ENCODE measurements at places on chromosomes 3 and 15.

DNA sequence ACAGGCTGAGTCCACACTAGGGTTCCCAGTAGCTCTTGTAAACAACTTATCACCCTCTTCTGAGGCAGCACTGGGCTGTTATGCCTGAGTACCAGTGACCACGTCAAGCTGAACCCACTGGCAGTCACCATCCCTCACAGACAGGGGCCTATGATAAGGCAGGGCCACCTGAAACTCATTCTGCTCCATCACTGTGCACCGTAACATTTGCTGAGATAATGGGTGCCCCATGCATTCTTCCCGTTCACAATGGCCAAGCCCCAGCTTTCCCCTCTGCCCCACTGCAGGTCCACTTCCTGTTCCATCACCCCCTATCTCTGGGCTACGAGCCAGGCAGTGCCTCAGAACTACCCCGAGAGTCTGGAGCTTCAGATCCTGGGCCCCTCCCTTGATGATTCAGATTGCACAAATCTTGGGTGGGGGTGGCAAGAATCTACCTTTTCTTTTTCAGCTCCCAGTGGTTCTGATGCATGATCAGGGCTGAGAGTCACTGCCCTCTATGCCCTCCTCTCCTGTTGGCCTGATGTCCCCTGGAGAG lies 158.0 kb downstream of the RAB11A start:
- DNase-seq: no peak

GRCh38 chr3:132231633-132232032 lies 85.6 kb upstream of the ACP3 start:
- DNase-seq: no peak

DNA sequence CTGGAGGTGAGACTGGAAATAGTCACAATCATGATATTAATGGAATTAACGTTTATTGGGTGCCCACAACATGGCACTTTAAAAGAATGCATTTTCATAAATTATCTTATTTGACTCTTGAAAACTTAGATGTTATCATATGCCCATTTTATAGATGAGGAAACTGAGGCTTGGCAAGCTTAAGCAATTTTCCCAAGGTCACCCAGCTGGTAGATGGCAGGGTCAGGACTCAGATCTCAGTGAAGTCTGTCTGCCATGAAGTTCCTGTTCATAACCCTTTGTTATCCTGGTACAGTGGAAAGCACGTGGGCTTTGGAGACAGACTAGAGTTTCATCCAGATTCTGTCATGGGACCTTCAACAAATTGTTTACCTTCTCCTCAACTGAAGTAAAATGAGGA lies 174.6 kb upstream of the NR2E3 start:
- no peak for DNase-seq

GRCh38 chr3:87218560-87218959 lies 8.5 kb upstream of the CHMP2B start:
- DNase-seq: no peak

- no peak for DNase-seq
Measured at GRCh38 chr15:71547011-71547410, 263.3 kb upstream of the NR2E3 start.

DNA sequence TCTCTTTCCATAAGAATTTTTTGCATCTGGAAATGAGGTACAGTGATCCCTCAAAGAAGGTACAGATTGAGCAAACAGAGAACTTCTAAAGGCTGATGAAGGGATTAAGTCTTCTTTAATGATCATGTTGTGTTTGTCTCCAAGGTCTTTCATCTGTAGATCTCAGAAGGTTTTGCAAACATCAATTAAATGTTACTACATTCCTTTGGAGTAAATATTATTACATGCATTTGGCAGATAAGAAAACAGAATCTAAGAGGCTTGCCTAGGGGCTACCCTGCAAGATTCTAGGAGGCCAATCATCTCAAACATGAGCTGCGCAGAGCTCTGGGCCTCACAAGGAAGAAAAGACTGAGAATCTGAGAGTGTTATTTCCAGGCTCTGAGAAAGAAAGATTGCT lies 70.9 kb upstream of the LPP start:
- DNase-seq: no peak

DNA sequence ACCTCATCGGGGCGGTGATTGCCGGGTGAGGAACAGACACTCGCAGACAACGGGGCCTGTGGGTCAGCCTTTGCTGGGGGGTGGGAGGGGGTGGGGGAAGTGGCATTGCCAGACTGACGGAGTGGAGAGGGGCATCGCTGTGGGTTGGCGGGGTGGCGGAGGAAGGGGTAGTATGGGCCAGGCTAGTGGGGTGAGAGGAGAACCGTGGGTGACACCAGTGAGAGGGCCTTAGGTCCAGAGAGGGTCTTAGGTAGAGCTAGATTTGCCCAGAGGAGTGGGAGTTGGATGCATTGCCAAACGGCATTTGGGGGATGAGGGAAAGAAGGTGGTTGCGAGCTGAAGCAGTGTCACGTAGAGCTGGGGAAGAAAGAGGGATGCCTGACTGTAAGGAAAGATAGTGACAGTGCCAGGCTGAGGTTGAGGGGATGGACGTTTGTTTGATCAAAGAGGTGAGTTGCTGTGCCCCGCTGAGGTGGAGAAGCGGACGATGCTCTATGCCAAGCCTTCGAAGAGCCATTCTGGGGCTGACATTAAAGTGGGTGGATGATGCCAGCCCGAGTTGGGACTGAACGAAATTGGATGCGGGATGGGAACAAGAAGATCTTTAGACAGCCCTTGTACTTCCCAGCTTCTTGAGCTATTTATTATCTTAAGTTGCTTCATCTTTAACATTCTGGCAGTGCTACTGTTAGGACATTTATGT lies 572 bp downstream of the DNAJB11 start:
- no peak for DNase-seq

- DNase-seq: peak; percentile 53
Measured at GRCh38 chr3:15647611-15648167, 46.1 kb downstream of the BTD start.

DNA sequence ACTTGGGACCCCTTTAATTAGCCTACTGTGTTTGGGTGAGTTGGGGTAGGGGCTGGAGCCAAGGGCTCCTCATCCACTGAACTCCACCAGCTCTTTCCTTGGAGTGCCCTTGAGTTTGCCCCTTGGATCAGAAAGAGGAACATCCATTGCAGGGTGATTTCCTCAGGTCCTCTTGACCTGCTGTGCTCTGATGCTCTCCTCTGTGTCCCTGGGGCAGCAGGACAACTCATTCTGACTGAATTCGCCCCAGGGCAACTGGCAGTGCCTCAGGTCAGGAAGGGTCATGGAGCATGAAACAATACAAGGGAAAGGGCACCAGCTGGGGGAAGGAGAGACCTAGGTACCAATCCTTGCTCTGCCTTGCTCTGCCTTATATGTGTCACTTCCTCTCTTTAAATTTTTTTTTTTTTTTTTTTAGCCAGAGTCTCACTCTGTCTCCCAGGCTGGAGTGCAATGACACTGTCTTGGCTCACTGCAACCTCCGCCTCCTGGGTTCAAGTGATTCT lies 47.8 kb downstream of the BSN start:
- no peak for DNase-seq

DNA sequence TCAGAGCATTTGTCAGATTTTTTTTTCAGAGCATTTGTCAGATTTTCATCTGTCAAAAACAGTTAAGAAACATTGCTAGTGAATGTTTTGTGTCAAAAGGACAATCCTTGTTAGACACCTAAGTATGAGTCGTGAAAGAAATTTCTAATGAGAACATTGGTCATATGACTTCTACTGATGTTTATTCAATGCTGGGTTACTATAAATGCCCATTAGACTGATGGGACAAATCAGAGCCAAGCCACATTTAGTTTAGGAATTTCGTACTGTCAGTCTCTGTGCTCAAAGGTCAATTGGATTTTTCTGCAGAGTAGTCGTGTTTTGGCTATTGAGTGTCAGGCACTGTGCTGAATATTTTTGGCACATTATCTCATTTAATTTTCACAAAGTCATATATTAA lies 31.6 kb downstream of the TSC22D2 start:
- no peak for DNase-seq

DNA sequence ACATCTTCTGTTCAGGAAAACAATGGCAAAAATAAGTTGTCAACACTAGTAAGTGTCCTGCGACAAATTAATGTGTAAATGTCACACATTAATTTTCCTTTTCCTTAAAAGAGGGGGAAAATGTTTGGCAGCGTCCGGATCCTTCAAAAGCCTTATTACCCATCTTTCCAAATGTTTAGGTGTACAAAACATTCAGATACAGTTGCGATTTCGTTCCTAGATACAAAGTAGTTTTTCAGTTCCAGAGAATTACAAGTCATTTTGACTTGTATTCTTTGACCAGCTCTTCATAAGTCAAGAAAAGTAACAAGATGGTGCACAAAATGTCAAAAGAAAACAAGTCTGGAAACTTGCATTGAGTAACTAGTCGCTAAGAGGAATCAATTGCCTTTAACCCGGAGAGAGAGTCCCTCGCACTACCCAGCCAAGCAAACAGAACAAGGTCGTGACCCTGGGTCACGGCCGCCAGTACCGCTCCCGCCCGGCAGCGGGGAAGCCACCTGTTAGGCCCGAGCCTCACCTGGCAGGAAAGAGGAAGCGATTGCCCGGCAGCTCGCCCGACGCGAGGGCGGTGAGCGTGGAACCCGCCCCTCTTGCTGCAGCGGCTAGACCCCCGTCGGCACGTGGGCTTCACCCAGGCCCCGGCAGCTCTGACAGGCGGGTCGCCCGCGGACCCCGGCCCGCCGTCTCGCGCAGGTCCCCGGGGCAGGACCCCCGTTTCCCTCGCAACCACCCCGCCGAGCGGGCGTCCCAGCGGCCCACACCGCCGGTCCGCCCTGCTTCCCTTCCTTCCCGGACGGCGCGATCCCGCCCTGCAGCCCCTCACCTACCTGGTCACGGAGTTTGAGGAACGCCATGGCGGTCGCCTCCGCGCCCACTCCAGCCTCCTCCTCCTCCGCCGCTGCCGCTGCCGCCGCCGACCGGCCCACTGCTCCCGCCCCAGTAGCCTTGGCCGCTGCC lies 61.0 kb upstream of the ANKRD28 start:
- DNase-seq: peak; percentile 27

DNA sequence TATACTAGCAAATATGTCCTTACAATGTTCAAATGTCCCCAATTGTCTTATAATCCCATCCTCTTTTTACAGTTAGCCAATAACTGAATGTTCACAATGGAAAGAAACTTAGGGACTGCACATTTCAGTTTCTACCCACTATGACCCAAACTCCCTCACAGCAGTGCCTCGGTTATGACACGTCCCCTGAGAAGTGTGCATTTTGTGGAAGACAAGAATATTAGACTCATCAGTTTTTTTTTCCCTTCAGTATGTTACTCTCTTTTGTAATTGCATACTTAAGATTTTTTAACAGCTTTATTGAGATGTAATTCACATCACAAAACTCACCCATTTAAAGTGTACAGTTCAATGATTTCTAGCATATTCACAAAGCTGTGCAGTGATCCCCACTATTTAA lies 64.8 kb downstream of the IGF2BP2 start:
- no peak for DNase-seq

DNA sequence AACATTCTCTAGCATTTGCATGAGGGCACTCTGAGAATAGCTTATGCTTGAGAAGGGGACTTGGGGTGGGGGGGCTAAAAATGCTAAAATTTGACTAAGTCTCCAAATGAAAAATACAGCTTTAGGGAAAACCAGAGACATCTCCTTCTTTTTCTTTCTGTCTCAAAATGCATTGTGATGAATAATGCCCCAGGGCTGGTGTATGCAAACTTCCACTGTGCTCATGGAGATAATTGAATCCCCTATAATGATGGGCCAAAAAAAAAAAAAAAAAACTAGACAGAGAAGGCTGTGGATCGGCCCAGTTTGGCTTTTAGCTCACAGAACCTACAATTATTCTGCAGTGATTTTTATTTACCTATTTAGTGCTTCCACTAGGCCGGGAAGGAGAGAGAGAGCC lies 147.9 kb upstream of the RORA start:
- DNase-seq: no peak

GRCh38 chr3:167887096-167887495 lies 151.6 kb downstream of the SERPINI1 start:
- no peak for DNase-seq

- no peak for DNase-seq
Measured at GRCh38 chr15:57376696-57377477, 582 bp downstream of the CGNL1 start.

DNA sequence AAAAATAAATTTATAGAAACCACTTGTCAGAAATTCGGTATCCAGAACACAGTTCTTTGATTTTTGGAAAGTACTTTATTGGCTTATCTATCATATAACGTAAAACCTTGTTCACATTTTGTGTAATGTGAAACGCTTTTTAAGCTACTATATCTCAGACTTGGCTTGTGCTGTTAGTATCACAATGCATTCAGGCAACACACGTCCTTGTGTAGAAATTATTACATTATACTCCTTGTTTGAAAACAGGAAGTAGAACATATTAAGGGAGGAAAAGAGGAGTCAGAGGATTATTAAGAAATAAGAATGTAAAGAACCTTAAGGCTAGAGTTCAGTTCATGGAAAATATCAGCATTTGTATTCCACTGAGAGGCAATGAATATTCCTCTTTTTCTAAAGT lies 1.6 kb downstream of the DNAJC13 start:
- no peak for DNase-seq

DNA sequence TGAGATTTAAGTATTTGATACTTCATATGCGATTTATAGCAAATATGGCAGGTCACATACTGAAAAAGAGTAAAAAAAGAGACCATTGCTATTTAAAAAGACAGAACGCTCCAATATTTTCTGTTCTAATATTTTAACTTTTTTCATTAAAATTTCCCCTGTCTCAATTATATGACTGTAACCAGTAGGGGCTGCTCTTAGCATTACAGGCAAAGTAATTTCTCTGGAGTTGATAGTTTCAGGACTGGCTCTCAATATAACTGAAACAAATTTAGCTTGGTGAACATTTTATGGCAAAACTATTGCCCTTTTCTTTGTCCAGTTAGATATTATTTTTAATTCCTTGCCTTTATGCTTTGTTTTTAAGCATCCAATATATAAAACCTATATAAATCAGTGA lies 286.3 kb upstream of the ROBO2 start:
- no peak for DNase-seq

DNA sequence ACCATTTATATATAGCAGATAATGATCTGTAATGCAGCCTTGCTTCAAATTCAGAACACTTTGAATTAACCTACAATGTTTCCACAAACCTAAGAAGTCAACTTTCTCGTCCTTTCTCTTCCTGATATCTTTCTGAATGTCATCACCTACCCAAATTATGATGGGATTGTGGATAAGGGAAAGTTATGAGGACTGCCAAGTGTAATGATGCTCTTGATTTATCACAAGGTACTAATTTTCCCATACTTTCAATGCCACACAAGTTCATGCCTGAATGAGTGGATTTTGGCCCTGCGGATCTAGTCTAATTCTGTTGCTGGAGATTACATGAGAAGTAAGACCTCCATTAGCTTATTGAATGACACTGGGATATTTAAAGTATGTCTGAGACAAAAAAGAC lies 82.6 kb upstream of the NANOGP8 start:
- DNase-seq: no peak

- no peak for DNase-seq
Measured at GRCh38 chr3:30440147-30440604, 166.2 kb upstream of the TGFBR2 start.

GRCh38 chr3:172181932-172182586 lies 142.7 kb downstream of the FNDC3B start:
- DNase-seq: no peak

DNA sequence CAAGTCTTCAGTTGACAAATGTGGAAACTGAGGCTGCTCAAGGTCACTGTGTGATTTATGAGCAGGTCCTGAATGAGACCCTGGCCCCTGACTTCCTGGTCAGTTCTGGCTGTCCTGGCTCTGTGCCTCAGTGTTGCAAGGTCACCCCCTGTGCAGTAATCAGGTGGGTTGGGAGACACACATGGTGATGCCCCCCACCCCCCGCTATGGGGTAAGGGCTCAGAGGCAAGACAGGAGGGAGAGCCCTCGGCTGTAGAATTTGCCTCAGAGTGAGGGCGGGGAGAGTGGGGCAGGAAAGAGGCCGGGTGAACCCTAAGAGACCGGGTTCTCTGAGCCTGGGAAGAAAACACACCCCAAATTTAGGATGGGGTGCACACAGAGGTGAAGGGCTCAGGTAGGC lies 98.5 kb downstream of the MEGF11 start:
- no peak for DNase-seq
